Fibroblast of skin of left biceps (primary cell): ENCODE measurements at places on chromosomes 2 and 18.

DNA sequence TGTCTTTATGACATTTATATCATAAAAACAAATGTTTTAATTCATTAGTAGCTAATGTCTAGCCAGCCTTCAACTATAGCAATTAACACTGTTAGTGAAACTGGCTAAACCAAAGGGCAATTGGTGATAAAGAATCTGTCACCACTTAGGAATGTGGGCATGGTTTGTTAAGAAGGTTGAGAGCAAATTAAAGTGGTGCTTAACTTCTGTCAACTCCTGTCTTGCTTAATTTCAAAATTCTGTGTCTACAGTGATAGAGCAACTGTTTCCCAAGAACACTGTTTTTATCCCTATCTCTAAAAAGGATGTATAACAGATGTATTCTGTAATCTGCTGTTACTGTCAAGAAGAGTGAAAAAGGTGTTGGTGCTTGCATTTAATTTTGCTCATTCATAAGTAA lies 36.5 kb downstream of the CFAP36 start:
- no peak for DNase-seq

GRCh38 chr2:9778471-9779316 lies 64.6 kb upstream of the TAF1B start:
- no peak for DNase-seq

DNA sequence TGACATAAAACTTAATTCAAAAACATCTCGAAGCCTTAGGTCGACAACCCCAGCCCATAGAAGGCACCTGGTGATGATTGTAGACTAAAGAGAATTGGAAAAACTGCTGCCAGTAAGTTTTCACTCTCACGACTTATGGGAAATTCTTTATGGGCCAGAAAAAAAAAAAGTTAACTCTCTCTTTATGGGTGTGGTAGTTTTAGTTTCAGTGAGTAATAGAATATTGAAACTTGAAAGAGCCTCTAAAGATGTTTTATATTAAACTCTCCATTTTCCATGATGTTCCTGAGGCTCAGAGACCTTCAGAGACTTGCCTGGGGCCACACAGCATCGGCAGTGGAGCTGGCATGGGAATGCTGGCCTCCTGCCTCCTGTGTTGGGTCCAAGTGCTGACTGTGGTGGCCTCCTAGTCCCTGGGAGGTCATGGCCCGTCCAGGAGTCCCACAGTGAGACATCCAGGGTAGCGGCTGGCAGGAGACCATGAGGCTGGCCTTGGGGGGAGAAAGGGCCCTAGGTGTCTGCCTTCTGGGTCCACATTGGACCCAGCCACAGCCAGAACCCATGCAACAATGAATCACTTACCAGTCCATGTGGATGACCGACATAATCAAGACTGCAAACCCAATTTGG lies 158.9 kb downstream of the SEPTIN10 start:
- DNase-seq, result no peak

GRCh38 chr2:86314125-86314524 lies 23.3 kb downstream of the REEP1 start:
- DNase-seq, result no peak

- no peak for DNase-seq
These were observed 147.2 kb downstream of the DTNA start for GRCh38 chr18:34857320-34857719.

- DNase-seq, result no peak
These were observed 17.2 kb downstream of the SP110 start for GRCh38 chr2:230202430-230203109.
